ENCODE measurements at places on chromosomes 1 and 21. TPM values are rescaled to one million over a fixed set of nuclear protein-coding genes. Genes with fewer than 3 reads are reported as not detected.

The CFAP45 gene
- total RNA-seq, result 0.42 TPM

DNA sequence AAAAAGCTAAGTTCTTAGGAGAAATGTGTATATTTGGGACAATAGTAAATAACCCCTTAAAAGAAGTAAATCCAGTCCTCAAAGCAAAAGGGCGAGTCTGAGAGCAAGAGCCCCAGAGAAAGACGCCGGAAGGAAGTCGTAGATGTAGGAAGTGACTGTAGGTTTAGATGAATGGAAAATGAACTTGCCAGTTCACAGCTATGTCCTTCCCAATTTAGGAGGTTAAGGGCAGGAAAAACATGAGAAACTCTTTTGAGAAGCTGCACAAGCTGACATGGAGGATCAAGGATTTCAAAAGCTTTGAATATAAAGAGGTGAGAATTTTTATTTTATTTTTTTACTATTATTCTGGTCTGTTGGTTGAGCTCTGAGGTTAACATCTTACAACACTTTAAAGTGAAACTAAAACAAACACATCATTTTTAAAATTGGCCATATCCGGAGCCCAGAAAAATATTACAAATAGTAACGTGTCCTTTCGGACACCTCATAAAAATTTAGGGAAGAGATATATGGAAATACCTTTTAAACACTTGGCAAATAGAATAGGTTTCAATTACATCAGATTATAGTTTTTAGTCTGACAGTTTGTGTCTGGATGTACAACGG, 1178.6 kb downstream of the MRPL39 start:
- DNase-seq, result no peak

DNA sequence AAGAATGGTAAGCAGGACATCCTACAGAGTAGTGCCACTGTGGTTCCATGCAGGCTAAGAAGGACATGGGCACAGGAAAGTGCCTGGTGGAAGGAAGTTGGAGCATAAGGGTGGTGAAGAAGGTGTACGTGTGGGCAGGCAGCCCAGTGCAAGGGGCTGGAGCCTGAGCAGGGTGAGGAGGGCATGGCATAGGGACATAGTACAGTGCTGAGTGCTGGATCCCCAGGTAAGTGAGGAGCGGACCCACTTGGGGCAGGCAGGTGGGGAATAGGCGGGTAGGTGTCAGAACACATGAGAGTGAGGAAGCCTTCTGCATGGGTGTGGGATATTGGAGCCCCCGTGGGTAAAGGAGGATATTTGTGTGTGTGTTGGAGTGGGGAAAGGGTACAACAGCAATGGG, 15.7 kb upstream of the LRRC53 start:
- DNase-seq, result no peak

- no peak for DNase-seq
Observed at GRCh38 chr1:3242408-3243260, 173.6 kb downstream of the PRDM16 start.

GRCh38 chr1:207039380-207040180, 7.0 kb upstream of the C1orf116 start:
- DNase-seq, result no peak

The OR10K1 gene
- total RNA-seq, result not detected

The MLLT11 gene
- total RNA-seq, result 35.8 TPM

- no peak for DNase-seq
Observed at GRCh38 chr1:64891448-64891825, 74.9 kb downstream of the JAK1 start.

The SELL gene
- 1.4 TPM for total RNA-seq

DNA sequence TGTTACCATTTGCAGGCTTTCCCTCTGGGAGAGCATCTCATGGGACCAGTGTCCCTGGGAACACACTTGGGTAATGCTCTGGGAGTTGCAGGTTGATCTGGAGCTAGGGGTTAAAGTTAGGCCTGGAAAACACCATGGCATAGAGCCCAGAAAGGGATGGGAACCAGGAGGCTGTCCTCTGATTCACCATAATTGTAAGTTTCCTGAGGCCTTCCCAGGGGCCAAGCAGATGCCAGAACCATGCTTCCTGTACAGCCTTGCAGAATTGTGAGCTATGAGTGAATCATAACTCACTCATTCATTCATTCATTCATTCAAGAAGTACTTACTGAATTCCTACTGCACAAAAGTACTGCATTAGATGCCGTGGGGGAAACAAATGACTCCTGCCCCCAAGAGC, 50.0 kb downstream of the LACTBL1 start:
- no peak for DNase-seq

DNA sequence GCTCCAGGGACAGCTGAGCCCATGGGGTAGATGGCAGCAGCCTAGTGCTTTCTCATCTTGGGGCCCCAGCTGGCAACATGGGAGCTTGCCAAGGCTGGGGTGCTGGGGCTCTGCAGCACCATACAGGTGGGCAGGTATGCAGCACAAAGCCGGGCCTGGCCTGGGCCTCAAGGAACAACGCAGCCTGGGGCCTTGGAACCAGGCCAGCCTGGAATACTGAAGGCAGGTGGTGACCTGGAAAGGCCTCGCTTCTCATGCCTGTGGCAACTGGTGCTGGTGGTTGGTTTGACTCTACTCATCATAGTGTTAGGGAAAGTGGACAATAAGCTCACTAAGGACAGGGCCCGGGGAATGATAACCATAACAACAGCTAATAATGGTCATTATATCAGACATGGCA, 27.0 kb upstream of the SDHB start:
- DNase-seq, result no peak

The PTP4A2 gene
- total RNA-seq, result 290 TPM

DNA sequence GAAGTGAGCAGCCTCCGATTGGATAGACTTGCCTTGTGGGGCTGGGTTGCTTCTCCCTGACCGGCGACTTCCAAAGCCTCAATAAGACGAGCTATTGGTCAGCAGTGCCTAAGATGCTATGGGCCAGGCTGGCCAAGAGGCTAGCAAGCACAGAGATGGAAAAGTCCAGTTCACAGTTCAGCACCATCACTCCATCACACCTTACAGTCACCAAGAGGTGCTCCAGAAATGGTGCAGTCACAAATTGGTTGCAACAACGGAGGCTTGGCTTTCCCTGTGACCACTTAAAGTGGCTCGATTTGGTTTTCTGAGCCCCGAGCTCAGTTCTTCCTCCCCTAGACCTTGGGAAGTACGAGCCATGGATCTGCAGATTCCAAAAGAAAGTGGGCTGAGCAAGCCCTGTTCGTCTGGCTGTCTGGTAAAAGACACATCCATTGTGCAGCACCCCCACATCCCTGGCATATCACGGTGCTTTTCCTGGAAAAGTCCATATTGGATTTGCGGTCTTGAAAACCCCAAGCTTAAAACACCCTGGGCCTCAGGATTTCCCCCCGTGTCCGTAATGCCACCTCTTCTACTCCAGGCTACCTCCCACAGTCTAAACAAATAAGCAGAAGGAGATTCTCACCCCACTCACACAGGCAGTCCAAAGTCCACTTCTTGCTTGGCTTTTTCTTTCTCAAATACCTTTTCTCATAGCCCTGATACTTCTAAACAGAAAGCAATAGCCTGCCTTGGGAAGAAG, 1.3 kb downstream of the SLAMF1 start:
- DNase-seq, result no peak

DNA sequence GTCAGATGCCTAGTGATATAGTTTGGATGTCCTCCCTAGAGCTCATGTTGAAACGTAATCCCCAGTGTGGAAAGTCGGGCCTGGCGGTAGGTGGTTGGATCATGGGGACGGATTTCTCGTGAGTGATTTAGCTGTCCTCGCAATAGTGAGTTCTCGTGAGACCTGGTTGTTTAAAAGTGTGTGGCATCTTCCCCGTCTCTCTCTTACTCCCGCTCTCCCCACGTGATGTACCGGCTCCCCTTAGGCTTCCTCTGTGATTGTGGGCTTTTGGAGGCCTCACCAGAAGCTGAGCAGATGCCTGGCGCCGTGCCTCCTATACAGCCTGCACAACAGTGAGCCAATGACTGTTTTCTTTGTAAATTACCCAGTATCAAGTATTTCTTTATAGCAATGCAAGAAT, 264.5 kb downstream of the TTLL7 start:
- no peak for DNase-seq

DNA sequence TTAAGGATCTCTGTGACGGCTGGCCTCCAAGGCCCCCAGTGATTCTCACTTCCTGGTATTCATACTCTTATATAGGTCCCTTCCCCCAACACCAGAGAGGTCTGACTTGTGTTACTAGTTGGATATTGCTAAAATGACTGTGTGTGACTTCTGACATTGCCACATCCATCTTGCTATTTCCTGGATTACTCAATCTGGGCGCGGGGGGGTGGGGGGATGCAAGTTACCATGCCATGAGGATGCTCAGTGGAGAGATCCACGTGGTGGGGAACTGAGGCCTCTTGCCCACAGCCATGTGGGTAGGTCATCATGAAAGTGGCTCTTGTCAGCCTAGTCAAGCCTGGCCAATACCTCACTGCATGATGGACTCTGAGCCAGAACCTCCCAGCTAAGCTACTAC, 117.0 kb downstream of the UBE2U start:
- DNase-seq, result no peak

DNA sequence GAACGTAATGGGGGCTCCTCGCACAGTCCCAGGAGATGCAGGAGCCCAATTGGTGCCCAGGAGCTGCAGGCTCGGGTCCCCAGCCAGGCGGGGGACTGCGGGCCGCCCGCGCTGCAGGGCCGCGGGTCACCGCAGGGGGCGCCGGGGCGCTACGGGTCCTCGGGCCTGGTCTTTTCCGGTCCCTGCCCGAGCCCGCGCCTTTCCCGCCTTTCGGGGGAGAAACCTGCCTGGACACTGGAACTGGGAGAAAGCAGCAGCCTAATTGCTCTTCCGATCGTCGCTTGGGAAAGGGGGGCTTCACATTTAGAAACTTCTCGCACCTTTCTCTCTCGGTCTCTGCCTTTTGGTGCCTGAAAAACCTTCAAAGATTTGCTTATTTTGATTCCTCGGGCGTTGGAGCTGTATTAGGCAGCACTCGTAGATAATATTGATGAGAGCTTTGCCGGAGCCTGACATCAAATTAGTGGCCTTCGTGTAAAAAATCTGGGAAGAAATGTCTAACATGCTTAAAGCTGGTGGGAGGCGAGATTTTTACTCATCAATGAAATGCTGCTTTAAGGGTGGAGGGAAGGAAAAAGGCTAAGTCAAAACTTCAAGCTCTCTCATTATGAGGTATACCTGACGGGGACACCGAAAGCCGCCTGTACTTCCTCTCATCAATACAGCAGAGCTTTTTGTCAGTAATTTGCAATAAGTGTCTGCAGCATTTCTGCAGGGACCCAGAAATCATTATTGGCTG, 12.6 kb upstream of the BARHL2 start:
- no peak for DNase-seq

GRCh38 chr1:30029677-30030076, 693.7 kb downstream of the MATN1 start:
- no peak for DNase-seq

DNA sequence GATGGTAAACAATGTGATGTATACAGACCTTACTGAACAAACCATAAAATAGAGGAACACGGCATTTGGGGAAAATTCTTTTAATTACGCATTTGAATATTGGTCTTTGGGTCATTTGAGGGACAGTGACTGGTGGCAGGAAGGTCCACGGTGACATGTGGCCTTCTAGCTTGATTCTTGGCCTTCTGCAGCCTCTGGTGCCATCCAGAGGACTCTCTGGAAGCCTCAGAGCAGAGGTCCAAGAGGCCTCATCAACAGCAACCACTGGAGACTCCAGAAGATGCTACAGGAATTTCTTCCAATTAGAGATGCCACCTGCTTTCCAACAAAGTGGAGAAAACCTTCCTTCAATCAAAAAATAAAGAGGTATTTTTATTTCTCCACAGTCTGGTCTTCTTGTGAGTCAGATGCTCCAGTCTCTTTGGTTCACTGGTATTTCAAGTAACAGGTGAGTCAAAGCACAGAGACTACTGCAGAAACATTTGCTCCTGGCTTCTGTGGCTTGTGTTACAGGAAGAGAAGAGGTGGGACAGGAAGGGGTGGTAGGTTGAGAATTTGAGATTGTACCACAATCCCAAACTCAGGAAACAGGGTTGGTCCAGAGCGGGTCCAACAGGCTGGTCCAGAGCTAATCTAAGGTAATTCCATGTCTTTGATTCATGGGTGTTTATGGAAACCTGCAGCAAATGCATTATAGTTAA, 2.7 kb upstream of the F5 start:
- DNase-seq, result no peak

The DISP3 gene
- total RNA-seq, result not detected

GRCh38 chr1:221778535-221779142, 36.8 kb upstream of the DUSP10 start:
- DNase-seq, result no peak

The ID3 gene
- total RNA-seq, result 97.3 TPM

DNA sequence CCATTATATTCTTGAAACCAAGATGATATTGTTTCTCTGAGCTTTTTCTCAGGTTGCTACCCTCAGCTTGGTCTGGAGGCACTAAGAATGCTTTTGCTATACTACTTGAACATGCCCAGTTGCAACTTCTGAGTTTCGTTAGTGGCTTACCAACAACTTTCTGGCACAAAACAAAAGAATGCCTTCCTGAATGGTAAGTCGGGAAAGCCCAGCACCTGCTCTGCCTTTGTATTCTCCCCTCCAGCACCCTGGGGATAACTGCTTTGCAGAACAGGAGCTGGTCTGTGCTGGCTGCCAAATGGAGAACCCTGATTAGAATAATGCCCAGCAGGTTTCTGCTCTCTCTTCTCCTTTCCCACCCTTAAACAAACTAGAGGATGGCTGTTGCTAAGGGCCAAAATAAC, 149.3 kb downstream of the TGFB2 start:
- DNase-seq, result no peak
